ENCODE measurements at places on chromosomes 5 and 9.

DNA sequence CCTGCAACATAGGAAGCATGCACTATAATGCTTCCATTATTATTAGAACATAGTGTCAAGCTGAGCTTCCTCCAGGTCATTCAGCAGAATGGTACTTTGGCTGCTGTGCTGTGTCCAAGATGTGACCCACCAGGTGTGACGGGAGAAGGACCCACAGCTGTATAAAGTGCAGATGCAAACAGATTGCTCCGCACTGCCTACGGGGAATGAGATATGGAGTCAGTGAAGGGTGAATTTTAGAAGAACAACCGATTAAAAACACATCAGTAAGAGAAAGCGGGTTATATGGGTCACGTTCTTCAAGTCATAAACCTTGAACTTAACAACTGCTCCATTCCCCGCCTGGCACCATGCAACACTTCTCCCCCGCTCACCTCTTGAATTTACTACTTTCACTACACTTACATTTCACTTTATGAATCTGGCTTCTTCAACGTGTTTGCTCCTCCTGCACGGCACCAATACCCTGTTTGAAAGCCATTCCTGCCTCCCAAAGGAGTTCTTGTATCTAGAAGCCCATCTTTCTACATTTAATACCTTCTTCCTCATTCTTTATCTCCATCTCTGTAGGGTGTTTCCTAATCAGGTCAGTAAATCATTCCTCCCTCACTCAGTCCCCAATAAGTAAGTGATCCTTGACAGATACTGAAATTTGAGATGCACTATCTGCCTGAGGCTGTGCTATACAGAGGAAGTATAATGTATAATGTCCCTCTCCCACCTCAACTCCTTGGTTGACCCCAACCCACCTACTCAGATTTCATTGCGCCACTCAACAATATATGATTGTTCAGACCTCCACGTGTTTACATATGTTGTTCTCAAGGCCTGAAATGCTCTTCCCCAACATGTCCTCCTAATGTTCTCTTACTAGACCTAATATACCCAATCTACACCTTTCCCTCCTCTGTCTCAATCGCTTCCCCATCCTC, 25.9 kb downstream of the BRINP1 start:
- no peak for DNase-seq
- H3K4me3 ChIP-seq = no peak overlapping the region
- no peak overlapping the region for H3K27ac ChIP-seq
- no peaks in the 10 kb centered on the region for H3K27me3 ChIP-seq
- H3K4me1 ChIP-seq = no peaks in the 10 kb centered on the region

- no peaks in the 10 kb centered on the region for H3K27me3 ChIP-seq
- no peak for DNase-seq
- H3K36me3 ChIP-seq = no peaks in the 10 kb centered on the region
- H3K4me3 ChIP-seq = no peak overlapping the region
These were observed 124.9 kb downstream of the MRPS30 start for GRCh38 chr5:44933686-44934085.

DNA sequence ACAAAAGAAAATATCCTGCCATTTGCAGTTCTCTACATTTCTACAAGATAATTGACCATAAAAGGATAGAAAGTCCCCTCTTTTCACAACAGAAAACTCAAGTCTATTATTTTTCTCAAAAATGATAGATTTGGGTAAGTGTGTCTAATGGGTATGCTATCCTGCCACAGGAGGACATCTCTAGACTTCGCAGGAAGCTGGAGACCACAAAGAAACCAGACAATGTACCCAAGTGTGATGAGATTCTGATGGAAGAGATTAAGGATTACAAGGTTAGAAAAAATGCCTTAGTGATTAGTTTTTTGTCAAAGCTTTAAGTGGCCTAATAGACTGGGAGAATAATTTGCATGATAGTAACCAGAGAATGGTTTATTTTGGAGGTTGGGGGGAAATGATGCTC, 28.1 kb downstream of the RNF20 start:
- H3K4me3 ChIP-seq = no peak overlapping the region
- no peaks in the 10 kb centered on the region for H3K27me3 ChIP-seq
- no peak overlapping the region for H3K27ac ChIP-seq

- no peak overlapping the region for H3K27ac ChIP-seq
- H3K36me3 ChIP-seq = no peaks in the 10 kb centered on the region
- H3K27me3 ChIP-seq = no peaks in the 10 kb centered on the region
- no peaks in the 10 kb centered on the region for H3K4me1 ChIP-seq
- H3K4me3 ChIP-seq = no peak overlapping the region
These were observed 156.7 kb downstream of the EBF1 start for GRCh38 chr5:158943057-158943456.

DNA sequence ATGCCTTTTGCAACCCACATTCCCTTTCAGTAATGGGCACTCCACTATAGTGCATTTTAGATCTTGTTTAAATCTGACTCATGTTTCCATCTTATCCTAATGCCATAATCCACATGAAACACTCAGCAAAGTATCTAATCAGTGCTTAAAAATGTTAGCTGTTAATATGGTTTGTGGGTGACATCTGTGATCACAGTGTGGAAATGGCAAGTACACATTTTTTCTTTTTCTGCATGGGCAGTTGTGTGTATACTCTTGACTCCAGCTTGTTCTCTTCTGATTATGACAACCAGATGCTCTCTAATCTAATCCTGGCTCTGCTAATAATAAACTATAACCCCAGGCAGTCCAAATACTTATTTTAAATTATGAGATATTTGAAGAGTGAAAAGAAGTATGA, 103.3 kb downstream of the EDIL3 start:
- no peaks in the 10 kb centered on the region for H3K27me3 ChIP-seq
- no peak for DNase-seq
- H3K27ac ChIP-seq = no peak overlapping the region
- H3K4me3 ChIP-seq = no peak overlapping the region
- H3K4me1 ChIP-seq = no peaks in the 10 kb centered on the region

DNA sequence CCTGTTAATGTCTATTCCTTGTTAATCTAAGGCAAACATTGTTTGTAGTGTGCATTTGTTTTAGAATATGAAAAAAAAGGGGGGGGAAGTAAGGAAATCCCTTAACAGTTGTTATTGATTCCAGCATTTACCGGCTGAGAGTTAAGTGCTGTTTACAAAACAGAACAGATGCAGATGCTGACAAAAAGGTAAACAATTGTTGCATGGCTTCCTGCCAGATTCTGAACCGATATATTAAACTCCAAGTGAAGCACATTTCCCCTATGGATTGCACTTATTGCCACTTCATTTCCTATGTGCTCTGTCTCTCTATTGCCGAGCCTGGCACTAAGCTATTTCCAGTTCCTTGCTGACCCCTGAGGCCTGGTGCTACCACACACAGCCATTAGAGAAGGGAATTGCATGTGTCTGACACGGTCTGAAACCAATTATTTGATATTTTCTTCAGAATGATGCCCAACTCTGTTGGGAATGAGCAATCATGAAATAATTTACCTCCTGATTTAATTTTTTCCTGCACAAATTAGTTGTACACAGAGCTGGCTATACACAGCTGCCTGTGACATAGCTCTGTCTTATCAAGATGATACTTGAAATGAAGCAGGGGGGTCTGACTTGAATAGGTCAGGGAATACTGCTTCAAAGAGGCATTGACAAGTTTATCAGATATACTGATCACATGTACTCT, 109.8 kb downstream of the KIAA0825 start:
- no peak overlapping the region for H3K4me3 ChIP-seq
- no peaks in the 10 kb centered on the region for H3K4me1 ChIP-seq
- no peak overlapping the region for H3K27ac ChIP-seq
- no peaks in the 10 kb centered on the region for H3K36me3 ChIP-seq
- no peaks in the 10 kb centered on the region for H3K27me3 ChIP-seq

DNA sequence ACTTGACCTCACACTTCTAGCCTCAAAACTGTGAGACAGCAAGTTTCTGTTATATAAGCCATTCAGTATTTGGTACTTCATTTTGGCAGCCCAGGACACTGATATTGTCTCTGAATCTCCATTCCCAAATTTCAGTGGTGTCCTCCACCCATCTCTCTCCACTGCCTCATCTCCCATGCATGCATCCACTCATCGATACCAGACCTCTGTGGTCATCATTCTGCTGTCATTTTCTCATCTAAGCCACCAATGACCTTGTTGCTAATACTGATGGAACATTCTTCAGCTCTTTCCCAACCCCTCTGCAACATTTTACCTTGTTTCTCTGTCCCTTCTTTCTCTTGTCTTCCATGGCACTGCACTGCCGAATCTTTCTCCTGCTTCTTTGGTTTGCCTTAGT, 221.8 kb downstream of the SNX18 start:
- no peak overlapping the region for H3K27ac ChIP-seq
- H3K4me3 ChIP-seq = no peak overlapping the region
- no peak for DNase-seq
- no peaks in the 10 kb centered on the region for H3K27me3 ChIP-seq
- H3K4me1 ChIP-seq = peaks cover 15% of the 10 kb centered on the region

- H3K27ac ChIP-seq = peak overlapping the region; percentile 91
- H3K4me1 ChIP-seq = peaks cover 13% of the 10 kb centered on the region
- H3K36me3 ChIP-seq = no peaks in the 10 kb centered on the region
These were observed 157.0 kb downstream of the C9orf152 start for GRCh38 chr9:110050925-110051355.

DNA sequence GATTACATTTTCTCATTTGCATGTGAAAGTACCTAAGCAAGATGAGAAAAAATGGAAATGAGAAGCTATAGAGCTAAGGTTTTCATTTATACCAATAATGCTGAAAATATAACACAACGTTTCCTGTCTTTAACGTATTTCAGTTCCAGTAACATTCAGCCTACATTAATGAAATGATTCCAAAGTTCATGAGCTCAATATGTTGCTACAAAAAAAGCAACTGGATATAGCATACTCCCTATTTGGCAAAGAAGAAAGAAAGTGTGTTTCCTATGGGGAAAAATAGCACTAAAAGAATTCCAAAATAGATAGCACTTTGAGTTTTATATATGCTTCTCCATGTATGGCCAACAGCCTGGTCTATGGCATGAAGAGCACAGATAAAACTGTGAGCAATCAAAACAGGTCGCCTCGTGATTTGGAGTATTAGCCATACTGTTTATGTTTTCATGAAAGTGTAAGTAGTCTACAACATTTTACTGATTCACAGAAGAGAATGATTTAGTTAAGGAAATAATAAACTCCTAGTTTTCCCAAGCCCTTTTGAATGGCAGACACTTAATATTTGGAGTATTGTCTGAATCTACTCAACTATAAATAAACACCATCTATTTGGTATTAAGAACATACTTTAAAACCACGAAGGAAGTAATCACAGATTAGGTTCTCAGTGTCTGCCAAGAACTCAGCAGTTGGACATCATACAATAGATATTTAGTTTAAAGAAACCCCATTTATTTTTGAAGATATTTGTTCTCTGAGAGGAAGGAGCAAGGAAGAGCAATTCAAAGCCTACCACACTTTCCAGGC, 258.7 kb upstream of the RASA1 start:
- H3K27ac ChIP-seq = no peak overlapping the region
- no peak for DNase-seq

DNA sequence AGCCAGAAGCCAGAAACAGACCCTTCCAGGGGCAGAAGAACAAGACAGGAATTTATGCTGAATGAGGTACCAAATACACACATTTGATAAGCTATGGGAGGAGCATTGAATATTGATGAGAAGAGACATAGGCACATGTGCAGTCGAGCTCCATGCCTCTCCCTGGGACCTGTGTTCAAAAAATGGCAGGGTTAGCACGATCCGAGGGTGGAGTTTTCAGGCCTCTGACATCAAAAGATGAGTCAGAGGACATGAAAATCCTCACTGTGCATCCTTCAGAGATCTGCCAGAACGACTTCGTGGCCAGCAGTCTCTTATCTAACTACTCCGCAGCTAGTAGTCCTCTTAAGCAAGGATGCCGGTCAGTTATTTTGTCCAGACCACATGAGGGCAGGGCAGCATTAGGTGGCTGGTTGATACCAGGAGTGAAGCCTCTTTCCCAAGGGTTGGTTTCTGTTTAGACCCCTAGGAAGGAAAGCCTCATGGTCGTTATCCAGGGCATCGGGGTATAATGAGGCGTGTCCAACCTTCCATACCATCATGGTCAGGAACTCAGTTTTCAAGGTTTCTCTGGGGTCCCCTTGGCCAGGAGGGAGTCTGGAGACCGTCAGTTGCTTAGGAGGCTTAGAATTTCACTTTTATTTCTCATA, 11.6 kb upstream of the CMBL start:
- no peaks in the 10 kb centered on the region for H3K4me1 ChIP-seq
- H3K4me3 ChIP-seq = no peak overlapping the region
- H3K27ac ChIP-seq = no peak overlapping the region

DNA sequence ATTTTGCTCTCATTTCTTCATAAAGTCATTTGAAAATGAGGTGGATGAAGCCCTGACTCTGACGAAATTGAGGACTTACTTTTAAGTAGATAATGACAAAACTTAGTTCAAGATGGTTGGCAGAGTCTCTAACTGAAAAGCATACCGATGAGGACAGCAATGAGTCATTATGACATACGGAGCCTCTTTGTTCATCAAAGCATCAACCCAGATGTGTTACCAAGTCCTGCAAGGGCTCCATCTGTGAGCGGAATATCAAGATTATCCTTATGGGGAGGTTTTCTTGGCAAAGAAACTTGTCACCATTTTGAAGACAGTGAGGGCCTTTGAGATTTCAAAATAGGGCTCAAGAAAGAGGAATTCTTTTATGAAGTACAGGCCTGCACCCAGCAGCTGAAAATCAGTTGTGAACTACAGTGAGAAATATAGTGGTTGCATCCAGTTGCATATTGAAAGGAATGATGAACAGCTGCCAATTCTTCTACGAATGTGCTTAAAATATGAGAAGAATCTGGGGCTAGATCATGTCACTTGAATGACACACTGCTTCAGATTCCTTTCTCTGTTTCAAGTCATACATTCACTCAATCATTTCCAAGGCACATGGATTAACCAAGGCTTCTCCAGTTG, 86.6 kb upstream of the SLC24A2 start:
- H3K4me1 ChIP-seq = no peaks in the 10 kb centered on the region
- H3K27ac ChIP-seq = no peak overlapping the region
- H3K4me3 ChIP-seq = no peak overlapping the region
- no peaks in the 10 kb centered on the region for H3K27me3 ChIP-seq

DNA sequence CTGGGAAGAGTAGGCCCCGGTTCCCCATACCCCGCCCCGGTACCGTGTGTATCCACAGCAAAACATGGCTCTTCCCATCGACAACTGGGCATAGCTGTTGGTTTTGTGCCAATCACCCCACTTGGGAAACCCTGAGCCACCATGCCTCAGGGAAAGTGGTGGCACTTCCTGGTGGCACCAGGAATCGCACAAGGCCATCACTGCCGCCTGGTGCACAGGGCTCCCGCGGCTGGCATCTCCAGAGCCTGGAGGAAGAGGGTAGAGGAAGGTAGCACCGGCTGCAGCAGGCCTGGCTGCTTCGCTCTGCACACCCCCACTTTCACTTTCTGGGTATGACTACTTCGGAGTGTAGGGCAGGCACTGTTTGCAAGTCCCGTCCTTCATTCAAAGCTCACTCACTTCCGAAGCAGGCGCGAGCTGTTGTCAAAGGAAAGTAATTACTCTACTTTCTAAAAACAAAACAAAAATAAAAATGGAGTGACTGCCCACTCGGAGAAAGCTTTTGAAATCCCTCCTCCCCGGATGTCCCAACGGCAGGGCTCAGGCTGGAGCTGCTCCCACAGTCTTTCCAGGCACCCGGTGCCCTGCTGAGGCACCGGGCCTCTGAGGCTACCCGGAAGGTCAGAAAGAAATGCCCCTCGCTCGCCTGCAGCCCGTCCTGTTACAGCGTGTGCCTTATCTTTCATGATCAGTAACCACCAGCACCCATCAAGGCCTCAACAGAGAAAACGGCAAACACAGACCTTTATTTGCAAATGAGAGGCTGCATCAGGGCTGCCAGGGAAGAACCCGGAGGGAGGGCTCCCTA, 2.0 kb downstream of the BRD3 start:
- H3K27ac ChIP-seq = peak overlapping the region; percentile 100
- DNase-seq = no peak
- peak overlapping the region; percentile 92 for H3K4me3 ChIP-seq
- H3K4me1 ChIP-seq = peaks cover 46% of the 10 kb centered on the region
- peaks cover 16% of the 10 kb centered on the region for H3K27me3 ChIP-seq
- H3K36me3 ChIP-seq = no peaks in the 10 kb centered on the region
